Small intestine (tissue), 16 donors: ENCODE measurements at places on chromosomes 4 and X. TPM values are rescaled to one million over a fixed set of nuclear protein-coding genes. Genes with fewer than 3 reads are reported as not detected.

ENAM gene
- polyA plus RNA-seq = not detected

SYNPO2 gene
- 5.1 TPM for polyA plus RNA-seq

GRCh38 chr4:77466430-77466829, 139.2 kb upstream of the CXCL13 start:
- H3K4me1 ChIP-seq = no peaks in the 10 kb centered on the region
- no peaks in the 10 kb centered on the region for H3K27me3 ChIP-seq
- no peaks in the 10 kb centered on the region for H3K36me3 ChIP-seq
- no peak overlapping the region for H3K27ac ChIP-seq
- H3K4me3 ChIP-seq = no peak overlapping the region

AFF1 gene
- 50.7 TPM for polyA plus RNA-seq

DNA sequence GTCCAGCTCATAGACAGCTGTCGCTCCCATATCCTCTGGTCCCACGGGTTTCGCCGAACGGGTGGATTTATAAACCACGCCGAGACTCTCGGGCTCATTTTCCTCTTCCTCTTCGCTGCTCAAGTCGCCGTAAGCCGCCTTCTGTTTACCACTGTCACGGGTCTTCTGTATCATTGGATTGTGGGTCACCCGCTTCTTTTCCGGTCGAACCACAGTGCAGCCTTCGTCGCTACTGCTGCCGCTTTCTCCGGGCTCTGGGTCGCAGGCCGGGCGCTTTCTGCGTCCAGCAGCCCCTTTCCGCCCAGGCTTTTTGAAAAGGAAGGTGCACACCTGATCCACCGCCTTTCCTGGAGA, 311 bp downstream of the RNF113A start:
- peaks cover 9% of the 10 kb centered on the region for H3K36me3 ChIP-seq
- H3K27ac ChIP-seq = peak overlapping the region; percentile 39
- peaks cover 5% of the 10 kb centered on the region for H3K4me1 ChIP-seq
- no peaks in the 10 kb centered on the region for H3K27me3 ChIP-seq
- no peak for DNase-seq
- H3K4me3 ChIP-seq = peak overlapping the region; percentile 64

GRCh38 chr4:122814426-122814825, 12.2 kb upstream of the FGF2 start:
- H3K27me3 ChIP-seq = no peaks in the 10 kb centered on the region
- no peak for DNase-seq
- no peak overlapping the region for H3K4me3 ChIP-seq
- H3K36me3 ChIP-seq = no peaks in the 10 kb centered on the region

DNA sequence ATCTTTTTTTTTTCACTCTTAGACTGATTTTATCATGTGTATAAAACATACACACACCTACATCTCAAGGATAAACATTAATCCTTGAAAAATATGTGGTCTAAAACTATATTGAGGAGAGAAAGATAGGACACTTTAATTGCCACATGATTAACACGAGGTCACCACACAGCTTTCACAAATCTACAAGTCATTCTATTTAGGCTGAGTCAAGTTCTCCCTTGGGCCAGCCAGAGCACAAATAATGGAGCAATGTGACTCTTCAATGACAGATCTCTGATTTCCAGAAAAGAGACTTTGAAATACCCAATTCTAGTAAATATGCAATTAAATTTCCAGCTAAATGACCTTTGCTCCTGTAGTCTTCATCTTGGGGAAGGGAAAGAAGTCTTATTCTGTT, 12.9 kb upstream of the ADH4 start:
- no peaks in the 10 kb centered on the region for H3K4me1 ChIP-seq
- peak; percentile 32 for DNase-seq
- peak overlapping the region; percentile 44 for H3K27ac ChIP-seq
- H3K27me3 ChIP-seq = no peaks in the 10 kb centered on the region

TBX22 gene
- 0.09 TPM for polyA plus RNA-seq

DNA sequence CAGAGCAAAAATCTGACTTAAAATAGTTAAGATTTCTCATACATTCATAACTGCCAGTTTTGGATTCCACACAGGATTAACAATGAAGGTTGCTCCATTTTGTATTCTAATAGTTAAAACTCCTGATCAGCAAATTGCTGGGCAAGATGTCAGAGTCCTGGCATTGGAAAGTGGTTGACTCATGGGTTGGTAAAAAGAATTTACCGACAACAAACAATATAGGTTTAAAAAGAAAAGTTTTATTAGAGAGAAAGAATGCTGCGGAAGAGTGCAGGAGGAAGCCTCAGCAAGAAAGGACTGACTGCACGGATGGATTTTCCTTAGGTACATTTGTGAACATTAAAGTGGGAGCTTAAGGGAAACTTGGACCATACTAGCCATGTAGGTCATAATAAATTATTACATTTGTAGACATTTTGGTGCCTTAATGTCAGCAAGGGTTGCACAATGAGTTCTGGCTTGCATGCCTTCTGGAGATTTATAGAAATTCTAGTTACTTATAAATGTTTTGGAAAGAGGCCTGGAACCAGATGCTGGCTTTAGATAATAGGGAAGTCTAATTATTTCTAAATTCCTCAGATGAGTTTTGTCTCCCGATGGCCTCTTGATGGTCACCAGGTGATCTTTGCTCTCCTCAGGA, 25.4 kb upstream of the IL2 start:
- no peaks in the 10 kb centered on the region for H3K27me3 ChIP-seq
- no peak overlapping the region for H3K4me3 ChIP-seq
- H3K36me3 ChIP-seq = no peaks in the 10 kb centered on the region
- no peak for DNase-seq
- H3K27ac ChIP-seq = no peak overlapping the region

GRCh38 chrX:74187211-74187610, 116.8 kb upstream of the ZCCHC13 start:
- no peak overlapping the region for H3K27ac ChIP-seq
- H3K4me1 ChIP-seq = no peaks in the 10 kb centered on the region
- H3K36me3 ChIP-seq = no peaks in the 10 kb centered on the region
- DNase-seq = no peak
- no peak overlapping the region for H3K4me3 ChIP-seq

DNA sequence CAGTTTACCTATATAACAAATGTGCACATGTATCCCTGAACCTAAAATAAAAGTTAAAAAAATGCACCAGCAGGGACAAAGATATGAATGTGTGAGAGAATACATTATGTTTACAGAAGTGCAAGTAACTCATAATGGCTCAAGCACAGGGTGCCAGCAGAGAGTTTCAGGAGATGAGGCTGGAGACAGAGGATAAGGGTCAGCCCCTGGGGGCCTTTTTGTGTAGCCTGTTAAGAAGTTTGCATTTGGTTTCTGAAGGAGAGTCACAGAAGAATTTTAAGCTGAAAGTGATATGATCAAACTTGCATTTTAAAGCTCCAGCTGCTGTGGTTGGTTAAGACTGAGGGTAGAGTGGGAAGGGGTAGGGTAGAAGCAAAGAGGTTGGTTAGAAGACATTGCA, 48.6 kb upstream of the CAPN6 start:
- H3K27ac ChIP-seq = no peak overlapping the region
- no peaks in the 10 kb centered on the region for H3K4me1 ChIP-seq
- no peak overlapping the region for H3K4me3 ChIP-seq
- DNase-seq = no peak
- H3K36me3 ChIP-seq = no peaks in the 10 kb centered on the region

- no peaks in the 10 kb centered on the region for H3K4me1 ChIP-seq
- H3K27ac ChIP-seq = no peak overlapping the region
- H3K27me3 ChIP-seq = no peaks in the 10 kb centered on the region
- DNase-seq = no peak
- no peak overlapping the region for H3K4me3 ChIP-seq
- no peaks in the 10 kb centered on the region for H3K36me3 ChIP-seq
These were observed 129.4 kb downstream of the RASL11B start for GRCh38 chr4:52991472-52991871.

GRCh38 chr4:100008048-100008447, 58.0 kb upstream of the H2AZ1 start:
- H3K36me3 ChIP-seq = no peaks in the 10 kb centered on the region
- DNase-seq = no peak
- H3K4me1 ChIP-seq = no peaks in the 10 kb centered on the region
- H3K4me3 ChIP-seq = no peak overlapping the region
- no peak overlapping the region for H3K27ac ChIP-seq
- no peaks in the 10 kb centered on the region for H3K27me3 ChIP-seq

ARHGAP4 gene
- 57.1 TPM for polyA plus RNA-seq

GSPT2 gene
- polyA plus RNA-seq = 1.1 TPM

TRO gene
- polyA plus RNA-seq = 0.81 TPM

- no peaks in the 10 kb centered on the region for H3K27me3 ChIP-seq
- no peaks in the 10 kb centered on the region for H3K4me1 ChIP-seq
- H3K36me3 ChIP-seq = peaks cover 6% of the 10 kb centered on the region
- H3K4me3 ChIP-seq = no peak overlapping the region
- no peak for DNase-seq
These were observed 36.9 kb downstream of the FHDC1 start for GRCh38 chr4:152972821-152973628.
